ENCODE measurements at places on chromosomes 6 and 20.

GRCh38 chr6:2030682-2031244, 214.6 kb downstream of the GMDS start:
- DNase-seq, result no peak

DNA sequence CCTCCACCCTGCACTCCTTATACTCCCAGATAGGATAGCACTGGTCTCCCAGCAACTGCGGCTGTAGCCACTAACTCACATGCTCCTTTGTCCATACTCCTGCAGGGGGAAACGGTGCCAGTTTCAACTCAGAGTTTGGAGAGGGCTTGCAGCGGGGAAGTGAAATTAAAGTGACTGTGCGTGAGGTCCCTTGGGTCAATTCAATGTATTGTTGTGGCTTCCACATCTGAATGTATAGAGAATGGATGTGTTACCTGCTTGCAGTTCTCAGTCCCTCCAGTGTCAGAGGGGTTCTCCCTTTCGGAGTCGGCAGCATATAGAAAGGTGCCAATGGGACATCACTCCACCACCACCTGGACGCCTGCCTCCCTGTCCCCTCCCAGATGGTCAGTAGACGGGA, 93.6 kb upstream of the CNKSR3 start:
- DNase-seq, result no peak

DNA sequence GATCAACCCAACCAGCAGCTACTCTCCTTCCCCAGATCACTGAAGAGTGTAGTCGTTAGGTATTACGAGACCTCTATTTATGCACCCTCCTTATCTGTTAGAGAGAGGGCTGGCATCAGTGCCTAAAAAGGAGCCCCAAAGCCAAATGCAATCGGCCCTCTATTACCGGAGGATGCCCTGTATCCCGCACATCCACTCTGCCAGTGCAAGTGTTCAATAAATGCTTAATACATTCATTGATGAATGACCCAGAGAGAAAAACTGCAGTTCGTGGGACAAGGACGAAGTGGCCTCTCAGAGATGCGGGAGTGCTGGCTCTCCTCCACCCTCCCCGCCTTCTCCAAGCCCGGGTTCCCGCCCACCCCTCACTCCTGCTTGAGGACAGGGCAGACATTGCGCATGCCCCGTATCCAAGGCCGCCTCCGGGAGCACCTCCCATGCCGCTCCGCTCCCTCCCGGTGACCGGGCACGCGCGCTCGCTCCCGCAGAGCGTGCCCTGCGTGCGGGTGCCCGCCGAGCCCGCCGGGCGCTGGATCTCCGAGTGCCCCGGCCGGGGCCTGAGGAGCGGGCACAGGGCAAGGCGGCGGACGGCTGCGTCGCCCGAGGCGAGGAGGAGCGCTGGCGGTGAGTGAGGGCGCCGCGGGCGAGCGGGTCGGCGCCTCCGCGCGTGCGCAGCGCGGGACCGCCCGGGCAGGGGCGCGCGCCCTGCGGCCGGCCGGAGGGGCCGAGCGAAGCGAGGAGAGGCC, 27.2 kb upstream of the BTBD3 start:
- no peak for DNase-seq

DNA sequence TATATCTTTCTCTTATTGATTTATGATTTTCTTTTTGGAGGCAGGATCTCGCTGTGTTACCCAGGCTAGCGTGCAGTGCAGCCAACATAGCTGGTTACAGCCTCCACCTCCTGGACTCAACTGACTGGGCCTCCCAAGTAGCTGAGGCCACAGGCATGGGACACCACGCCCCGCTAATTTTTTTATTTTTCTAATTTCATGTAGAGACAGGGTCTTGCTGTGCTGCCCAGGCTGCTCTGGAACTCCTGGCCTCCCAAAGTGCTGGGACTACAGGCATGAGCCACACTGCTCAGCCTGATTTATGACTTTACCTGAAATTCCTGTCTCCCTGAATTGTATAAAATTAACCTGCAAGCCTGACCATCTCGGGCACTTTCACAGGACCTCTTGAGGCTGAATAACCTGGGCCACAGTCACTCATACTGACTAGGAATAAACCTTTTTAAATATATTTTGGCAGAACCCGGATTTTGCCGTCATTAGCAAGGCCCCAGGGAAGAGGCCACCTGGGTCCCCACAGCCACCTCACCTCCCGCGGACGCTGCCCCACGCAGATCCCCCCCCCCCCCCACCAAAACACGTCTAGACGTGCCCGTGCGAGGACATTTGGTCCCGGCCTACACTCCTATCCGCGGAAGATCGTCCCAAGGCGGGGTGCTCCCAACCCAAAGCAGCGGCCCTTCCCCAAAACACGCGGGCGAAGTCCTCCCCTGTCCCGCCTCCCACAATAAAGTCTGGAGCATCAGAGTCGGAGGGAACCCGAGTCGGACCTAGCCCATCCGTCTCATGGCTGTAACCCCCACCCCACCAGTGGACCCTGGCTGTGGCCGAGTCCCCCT, 902 bp downstream of the ZNF337 start:
- DNase-seq, result no peak

GRCh38 chr6:153210083-153210482, 79.0 kb upstream of the RGS17 start:
- no peak for DNase-seq

Measured in stimulated activated CD4-positive, alpha-beta T cell treated with anti-CD3 and anti-CD28 coated beads, Interleukin-15, amount 100 ng/mL, for 1 hour (primary cell).